Osteoblast (primary cell): ENCODE measurements at places on chromosomes 7 and 10. TPM values are rescaled to one million over a fixed set of nuclear protein-coding genes. Genes with fewer than 3 reads are reported as not detected.

DNA sequence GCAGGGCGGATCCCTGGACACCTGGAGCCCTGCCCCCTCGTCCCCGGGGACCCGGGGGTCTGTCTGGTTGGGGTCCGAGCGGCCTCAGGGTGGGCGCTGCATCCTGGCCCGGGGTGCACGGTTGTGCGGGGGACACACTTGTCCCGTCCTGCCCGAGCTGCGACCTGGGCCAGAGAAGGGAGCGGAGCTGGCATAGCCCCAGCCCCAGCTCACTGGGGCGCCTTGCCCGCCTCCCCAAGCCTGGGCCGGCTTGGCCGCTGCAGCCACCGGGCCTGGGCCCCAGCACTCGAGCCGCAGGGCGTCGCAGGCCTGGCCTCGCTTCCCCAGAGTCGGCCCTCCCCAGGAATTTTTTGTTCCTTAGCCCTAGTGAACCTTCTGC lies 54.5 kb downstream of the GLRX3 start:
- H3K27ac ChIP-seq: no peak overlapping the region
- peak overlapping the region; percentile 81 for H3K4me3 ChIP-seq
- peaks cover 4% of the 10 kb centered on the region for H3K4me1 ChIP-seq
- H3K36me3 ChIP-seq: peaks cover 2% of the 10 kb centered on the region
- DNase-seq: no peak
- H3K27me3 ChIP-seq: no peaks in the 10 kb centered on the region

DNA sequence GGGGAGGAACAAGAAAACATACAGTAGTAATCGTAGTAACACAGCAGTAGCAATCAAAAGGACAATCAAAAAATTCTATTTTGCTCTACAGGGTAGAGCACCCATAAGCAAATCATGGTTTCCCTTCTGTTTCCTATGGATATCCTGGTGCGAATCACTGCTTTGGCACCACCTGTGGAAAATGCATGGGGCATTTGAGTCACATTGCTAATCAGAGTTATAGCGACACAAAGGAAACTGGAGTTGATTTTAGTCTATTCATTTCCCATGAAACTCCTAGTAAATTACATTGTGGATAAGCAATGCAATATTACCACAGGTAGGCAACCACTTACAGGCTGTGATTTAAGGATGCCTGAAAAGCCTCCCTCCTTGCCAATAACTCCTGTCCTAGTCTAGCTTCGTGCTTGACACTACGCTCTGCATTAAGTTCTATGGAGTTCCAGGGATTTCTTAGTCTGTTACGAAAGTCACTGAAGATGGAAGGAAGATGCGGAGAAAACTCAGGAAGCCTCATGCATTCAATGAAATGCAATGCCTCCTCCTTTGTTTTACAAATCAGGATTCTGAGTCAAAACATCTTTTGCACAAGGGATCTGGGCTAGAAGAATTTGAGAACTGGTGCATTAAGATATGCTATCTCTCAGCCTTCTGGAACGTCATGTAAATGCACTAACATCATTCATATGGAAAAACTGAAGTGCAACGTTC lies 188.4 kb downstream of the DGKI start:
- no peak for DNase-seq
- H3K4me1 ChIP-seq: peaks cover 19% of the 10 kb centered on the region
- H3K4me3 ChIP-seq: no peak overlapping the region
- peaks cover 5% of the 10 kb centered on the region for H3K36me3 ChIP-seq
- H3K27me3 ChIP-seq: no peaks in the 10 kb centered on the region

- H3K36me3 ChIP-seq: no peaks in the 10 kb centered on the region
- no peak overlapping the region for H3K27ac ChIP-seq
- no peaks in the 10 kb centered on the region for H3K27me3 ChIP-seq
Observed at GRCh38 chr7:47625861-47626715, 44.2 kb upstream of the TNS3 start.

GRCh38 chr7:144144426-144144825 lies 21.4 kb downstream of the OR2A14 start:
- H3K36me3 ChIP-seq: no peaks in the 10 kb centered on the region
- no peaks in the 10 kb centered on the region for H3K27me3 ChIP-seq
- H3K4me1 ChIP-seq: no peaks in the 10 kb centered on the region
- no peak overlapping the region for H3K4me3 ChIP-seq
- no peak overlapping the region for H3K27ac ChIP-seq

GRCh38 chr7:79778786-79779770 lies 325.6 kb upstream of the MAGI2 start:
- H3K27me3 ChIP-seq: no peaks in the 10 kb centered on the region
- DNase-seq: peak; percentile 77
- H3K4me3 ChIP-seq: peak overlapping the region; percentile 69
- H3K27ac ChIP-seq: peak overlapping the region; percentile 79

- H3K27ac ChIP-seq: peak overlapping the region; percentile 16
- no peak for DNase-seq
- peaks cover 2% of the 10 kb centered on the region for H3K4me1 ChIP-seq
- H3K27me3 ChIP-seq: no peaks in the 10 kb centered on the region
Observed at GRCh38 chr10:61779950-61780659, 117.4 kb downstream of the CABCOCO1 start.

DNA sequence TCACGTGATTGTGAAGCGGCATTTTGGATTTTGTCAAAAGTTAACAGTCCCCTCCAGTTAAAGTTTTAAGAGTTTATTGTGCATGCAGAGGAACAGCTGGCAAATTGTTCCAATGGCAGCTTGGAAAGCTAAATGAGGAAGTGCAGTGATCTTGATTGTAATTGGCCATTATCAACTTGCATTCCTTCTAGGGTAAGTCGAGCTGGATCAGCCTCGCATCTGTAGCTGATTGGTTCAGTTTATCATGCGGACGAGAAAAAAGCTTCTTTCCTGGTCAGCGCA lies 566 bp downstream of the ZNF789 start:
- H3K27me3 ChIP-seq: no peaks in the 10 kb centered on the region
- DNase-seq: peak; percentile 97
- peak overlapping the region; percentile 62 for H3K27ac ChIP-seq
- no peaks in the 10 kb centered on the region for H3K4me1 ChIP-seq
- peak overlapping the region; percentile 92 for H3K4me3 ChIP-seq

DNA sequence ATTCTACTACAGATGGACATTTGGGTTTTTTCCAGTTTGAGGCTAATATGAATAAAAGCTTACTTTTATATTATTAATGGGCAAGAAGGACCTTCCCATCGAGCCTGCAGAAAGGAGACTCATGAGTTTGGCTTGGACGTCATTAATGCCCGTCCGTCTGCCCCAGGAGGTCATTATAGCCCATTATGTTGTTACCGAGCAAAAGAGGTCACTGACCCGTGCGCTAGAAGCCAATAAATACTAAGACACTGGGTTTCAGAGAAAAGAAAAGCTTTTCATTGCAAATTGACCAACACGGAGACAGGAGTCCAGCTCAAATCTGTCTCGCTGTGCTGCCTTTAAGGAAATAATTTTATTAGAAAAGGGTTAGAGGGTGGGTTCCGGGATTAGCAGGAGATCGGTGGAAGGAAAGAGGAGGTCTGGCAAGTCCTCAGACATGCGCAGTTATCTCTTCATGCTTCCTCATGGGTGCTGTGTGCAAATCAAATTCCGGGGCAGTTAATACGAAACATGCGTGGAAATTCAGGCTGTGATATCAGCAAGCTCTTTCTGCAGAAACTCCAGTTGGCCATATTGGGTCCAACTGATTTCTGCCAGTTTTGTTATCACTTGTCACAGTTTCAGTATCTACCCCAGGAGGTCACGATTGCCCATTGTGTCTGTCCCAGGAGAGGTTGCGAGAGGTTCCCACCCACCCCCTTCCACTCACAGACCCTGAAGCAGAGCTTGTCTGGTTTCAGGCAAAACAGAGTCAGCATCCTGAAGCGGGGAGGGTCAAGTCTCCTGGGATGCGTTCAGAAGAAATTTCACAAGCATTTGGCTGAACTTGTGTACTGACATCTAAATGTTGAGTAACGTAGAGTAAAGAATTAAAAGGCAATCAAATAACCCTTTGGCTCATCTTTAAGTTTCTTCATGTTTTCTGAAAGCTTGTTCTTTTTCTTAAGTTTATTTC lies 1.1 kb upstream of the GALNTL5 start:
- no peaks in the 10 kb centered on the region for H3K4me1 ChIP-seq
- H3K4me3 ChIP-seq: peak overlapping the region; percentile 45
- no peak for DNase-seq
- H3K36me3 ChIP-seq: no peaks in the 10 kb centered on the region
- no peak overlapping the region for H3K27ac ChIP-seq

The VAX1 gene
- total RNA-seq: not detected in 2 replicates

The COL13A1 gene
- 1.1 and 1.8 TPM in 2 replicates for total RNA-seq
